ENCODE measurements at places on chromosomes 7 and 10.

GRCh38 chr10:107583974-107584373, 419.5 kb upstream of the SORCS1 start:
- DNase-seq = no peak

DNA sequence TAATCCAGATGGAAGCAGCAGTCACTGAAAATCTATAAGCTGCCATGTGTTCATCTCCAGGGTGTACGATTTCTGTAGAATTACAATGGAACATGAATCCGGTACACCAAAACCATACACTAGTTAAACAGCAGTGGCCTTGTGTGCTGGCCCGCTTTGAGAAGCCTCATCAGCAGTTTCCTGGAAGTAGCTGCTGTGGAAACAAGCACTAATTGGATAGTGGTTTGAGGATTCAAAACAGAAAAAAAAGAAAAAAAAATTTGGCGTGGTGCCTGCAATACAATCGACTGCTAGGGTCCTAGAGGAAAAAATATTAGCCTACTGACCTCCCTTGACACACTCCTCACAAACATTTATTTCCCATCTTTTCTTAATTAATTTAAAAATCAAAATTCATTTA, 545.9 kb downstream of the SORCS1 start:
- no peak for DNase-seq

GRCh38 chr10:48639632-48640031, 34.8 kb upstream of the ARHGAP22 start:
- no peak for DNase-seq

DNA sequence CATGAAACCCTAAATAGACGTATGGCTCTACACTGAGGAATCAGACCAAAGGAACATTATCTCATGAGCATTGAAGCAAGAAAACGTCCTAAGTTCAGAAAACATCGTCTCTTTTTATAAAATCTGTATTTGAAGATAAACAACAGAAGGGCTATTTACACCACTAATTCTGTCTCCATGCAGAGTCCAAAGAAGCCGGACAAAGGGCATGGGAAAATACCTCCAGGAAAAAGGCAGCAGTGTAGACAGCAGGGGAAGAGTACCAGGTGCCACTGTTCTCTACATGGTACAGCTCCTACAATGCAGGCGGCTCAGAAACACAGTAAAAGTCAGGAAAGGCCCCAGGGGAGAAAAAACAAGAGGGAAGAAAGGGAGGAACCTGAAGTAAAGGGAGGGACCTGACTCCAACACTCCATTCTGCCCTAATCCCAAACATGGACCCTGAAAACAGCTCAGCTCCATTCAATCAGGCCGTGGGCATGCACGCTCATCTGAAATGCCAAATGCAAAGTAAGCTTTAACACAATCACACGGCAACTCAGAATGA, 17.5 kb downstream of the FAM171A1 start:
- no peak for DNase-seq

DNA sequence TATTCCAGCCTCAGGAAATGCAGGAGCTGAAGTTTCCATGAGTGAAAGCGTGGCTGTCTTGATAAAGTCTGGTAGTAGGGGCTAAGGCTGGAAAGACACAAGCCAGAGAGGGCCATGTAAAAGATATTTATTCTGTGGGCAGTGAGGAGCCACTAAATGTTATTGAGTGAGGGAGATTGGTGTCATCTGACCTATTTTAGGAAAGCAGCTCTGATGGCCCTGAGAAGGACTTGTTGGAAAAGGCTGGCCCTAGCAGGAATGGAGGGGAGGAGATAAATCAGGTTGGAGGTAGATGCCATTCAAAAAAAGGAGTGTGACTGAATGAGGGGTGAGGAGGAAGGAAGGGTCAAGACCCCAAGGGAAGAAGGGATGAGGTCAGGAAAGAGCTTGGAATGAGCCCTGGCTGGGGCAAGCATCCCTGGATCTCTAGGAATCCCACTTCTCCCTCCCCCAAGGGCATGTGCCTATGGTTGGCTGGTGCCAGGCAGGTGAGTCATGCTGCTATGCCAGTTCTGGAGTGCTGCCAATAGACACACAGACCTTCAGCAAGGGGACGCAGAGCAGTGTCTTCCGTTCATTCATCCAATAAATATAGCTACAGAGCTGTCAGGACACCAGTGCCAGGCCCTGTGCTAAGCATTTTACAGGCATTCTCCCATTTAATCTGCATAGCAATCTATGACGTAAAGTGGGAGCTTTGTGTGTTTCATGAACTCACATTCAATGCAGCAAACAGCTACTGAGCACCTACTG, 2.0 kb downstream of the ANKRD2 start:
- DNase-seq = no peak

DNA sequence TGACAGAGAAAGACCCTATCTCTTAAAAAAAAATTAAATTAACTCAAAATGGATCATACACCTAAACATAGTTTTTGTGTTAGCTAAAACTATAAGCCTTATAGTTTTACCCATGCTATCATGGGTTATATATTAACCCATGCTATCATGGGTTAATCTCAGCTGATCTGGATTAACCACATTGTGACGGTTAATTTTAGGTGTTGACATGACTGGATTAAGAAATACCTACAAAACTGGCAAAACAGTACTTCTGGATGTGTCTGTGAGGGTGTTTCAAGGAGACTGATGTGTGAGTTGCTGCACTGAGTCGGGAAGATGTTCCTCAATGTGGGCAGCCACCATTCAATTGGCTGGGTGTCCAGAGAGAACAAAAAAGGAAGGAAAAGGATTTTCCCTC, 44.3 kb upstream of the FXYD4 start:
- DNase-seq = no peak

- no peak for DNase-seq
Measured at GRCh38 chr10:782751-783648, 93.5 kb upstream of the DIP2C start.

- DNase-seq = no peak
Measured at GRCh38 chr10:96672481-96673175, 47.7 kb downstream of the PIK3AP1 start.

GRCh38 chr10:76675561-76675950, 962.1 kb downstream of the KCNMA1 start:
- DNase-seq = no peak

- no peak for DNase-seq
Measured at GRCh38 chr7:149690688-149691446, 82.5 kb downstream of the ZNF467 start.

GRCh38 chr10:14111208-14111607, 219.5 kb downstream of the FRMD4A start:
- DNase-seq = no peak

- DNase-seq = no peak
Measured at GRCh38 chr10:69391158-69391557, 25.6 kb downstream of the TACR2 start.

GRCh38 chr7:134783294-134784069, 4.0 kb downstream of the CALD1 start:
- DNase-seq = no peak

DNA sequence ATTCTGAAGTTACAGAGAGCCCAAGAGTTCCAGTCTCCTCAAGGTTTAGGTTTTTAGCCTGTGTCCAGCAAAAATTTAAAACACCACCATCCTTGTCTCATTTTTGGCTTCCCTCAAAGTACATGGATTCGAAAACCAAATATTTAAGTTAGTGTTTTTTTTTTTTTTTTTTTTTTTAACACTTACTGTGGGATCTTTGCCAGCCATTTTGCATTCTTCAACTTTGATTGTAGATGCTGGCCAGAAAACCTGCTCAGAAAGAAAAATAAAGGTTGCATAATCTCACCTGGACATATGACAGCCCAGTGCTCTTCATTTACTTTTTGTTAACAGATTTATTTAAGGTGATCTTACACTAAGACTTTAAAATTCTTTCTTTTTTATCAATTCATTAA, 91.6 kb downstream of the SEMA3C start:
- DNase-seq = no peak

- DNase-seq = no peak
Measured at GRCh38 chr7:38833329-38833728, 75.7 kb downstream of the VPS41 start.

DNA sequence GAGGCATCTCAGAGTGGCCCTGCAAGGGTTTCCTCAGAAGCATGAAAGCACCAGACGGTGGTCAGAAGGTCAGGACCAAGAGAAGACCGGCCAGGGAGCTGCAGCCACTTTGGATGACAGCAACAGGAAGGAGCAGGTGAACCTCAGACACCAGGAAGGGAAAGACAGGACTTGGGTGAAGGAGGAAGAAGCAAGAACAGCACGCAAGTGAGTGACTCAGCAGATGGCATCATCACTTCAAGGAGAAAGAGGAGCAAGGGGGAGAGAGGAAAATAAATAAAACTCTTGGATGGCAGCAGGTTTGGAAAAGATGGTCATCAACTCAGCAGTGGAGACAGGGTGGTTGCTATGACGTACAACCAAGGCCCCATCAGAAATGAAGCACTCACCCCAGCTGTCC, 31.6 kb downstream of the NCAPG2 start:
- DNase-seq = no peak

DNA sequence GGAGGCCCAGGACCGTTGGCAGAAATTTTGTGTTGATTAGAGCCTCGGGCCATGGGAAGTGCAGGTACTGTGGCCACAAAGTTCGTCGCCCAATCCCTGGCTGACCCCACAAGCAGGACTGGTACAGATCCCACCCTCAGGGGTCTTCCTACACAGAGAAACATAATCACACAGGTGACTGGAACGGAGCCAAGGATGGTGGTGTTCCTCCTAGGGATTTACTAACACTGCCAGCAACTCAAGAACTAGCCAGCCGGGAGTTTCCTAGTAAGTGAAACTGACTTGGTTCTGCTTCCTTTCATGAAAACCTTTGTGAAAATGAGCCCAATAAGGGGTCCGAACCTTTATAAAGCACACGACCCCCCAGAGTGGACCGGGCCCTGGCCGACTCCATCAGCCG, 5.7 kb downstream of the CUX1 start:
- no peak for DNase-seq

DNA sequence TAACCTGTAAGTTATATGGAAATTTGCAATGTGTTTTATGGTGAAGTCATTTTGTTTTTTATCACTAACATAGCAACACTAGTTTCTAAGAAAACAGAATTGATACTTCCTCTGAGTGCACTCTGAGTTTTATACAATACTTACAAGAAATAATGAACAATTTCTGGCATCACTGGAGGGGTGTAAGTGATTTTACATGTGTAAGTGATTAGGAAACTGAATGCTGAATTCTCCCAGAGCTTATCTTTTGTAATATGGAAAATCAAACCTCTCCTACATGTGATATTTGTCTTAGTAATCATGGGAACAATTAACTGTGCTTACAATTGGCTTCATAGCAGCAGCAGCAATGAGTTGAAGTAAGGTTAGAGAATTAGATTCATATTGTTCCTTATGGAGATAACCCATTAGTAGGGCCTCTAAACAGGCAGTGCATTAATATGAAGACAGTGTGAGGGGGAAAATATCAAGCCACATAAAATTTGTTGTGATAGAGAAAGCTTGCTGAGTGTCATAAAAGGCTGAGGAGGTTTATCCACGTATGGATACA, 37.4 kb downstream of the SEMA3C start:
- no peak for DNase-seq

GRCh38 chr10:72461085-72461484, 106.4 kb upstream of the DNAJB12 start:
- DNase-seq = no peak

DNA sequence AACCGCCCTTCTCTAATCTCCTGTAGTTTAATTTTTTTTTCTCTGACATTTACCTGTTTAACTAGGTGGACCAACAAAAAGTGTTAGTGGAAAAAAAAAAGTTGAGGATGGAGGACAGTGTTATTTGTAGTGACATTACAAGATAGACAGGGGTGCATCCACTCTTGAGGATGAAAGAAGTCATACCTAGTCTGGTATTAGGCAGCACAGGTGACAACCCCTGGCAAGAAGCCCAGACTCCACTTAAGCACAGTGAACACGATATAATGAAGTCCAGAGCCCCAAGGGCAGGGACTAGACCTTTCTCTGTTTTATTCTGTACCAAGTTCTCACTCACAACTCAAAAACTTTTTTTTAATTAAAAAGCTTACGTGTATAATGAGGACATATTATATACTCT, 268.4 kb downstream of the GPR37 start:
- no peak for DNase-seq

- no peak for DNase-seq
Measured at GRCh38 chr7:101932083-101932482, 114.7 kb downstream of the CUX1 start.

DNA sequence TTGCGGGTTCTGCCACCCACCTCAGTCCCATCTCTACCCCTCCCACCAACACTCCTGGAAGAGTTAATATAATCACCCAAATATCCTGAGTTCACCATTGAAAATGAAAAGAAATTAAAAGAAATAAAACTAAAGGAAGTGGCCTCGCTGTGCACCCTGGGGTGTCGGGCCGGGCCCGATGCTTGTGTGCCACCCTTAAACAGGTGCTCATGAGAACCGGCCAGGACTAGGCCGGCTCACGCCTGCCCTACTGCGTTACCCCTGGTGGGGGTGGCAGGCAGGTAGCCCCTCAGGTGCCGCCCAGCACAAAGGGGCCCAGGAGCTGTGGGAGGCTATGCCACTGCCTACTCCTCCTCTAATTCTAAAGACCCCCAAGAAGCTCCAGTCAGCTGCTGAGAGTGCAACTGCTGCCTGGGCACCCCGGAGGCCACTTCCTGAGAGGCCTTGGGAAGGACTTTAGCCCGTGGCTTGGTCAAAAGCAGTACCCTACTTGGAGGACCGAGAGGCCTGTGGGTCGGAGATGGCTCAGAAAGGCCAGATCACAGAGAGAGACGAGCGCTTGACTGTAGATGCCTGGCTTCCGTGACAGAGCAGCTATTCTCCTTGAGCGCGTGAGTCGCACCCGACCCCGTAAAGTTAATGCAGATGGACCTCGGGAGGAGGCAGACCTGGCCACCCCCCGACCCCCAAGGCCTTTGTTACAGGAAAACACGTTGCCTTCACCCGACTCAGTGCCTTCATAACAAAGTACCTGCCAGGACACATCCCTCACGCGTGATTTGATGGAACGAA, 51.0 kb upstream of the PPP2R2D start:
- DNase-seq = no peak

GRCh38 chr10:131905267-131905571, 4.4 kb downstream of the PPP2R2D start:
- no peak for DNase-seq

DNA sequence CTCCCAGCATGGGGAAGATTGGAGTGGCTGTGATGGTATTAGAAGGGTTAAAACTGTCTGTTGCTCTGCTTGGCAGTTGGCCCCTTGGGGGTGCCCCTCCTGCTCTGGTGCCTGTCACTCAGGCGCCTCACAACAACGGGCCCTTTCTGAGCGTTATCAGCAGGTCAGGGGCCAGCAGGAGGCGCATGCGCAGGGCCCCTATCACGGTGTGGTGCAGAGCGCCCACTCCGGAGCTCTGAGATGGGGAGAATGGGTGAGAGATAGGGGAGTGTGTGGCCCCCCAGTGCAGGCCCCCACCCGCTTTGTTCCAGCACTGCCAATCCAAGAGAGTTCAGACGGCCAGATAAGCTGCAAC, 24.8 kb downstream of the GBX1 start:
- no peak for DNase-seq

GRCh38 chr7:77276120-77276519, 76.5 kb upstream of the FGL2 start:
- no peak for DNase-seq

GRCh38 chr7:4809666-4810065, 34.2 kb downstream of the AP5Z1 start:
- DNase-seq = no peak

GRCh38 chr7:54932818-54933543, 85.8 kb upstream of the EGFR start:
- no peak for DNase-seq

All from stimulated activated CD4-positive, alpha-beta T cell treated with anti-CD3 and anti-CD28 coated beads, Interleukin-12 subunit alpha, Interleukin-12 subunit beta, amount 100 ng/mL, for 4 hours (primary cell).